GM23248 (cell line): ENCODE measurements at places on chromosomes 1 and 21.

DNA sequence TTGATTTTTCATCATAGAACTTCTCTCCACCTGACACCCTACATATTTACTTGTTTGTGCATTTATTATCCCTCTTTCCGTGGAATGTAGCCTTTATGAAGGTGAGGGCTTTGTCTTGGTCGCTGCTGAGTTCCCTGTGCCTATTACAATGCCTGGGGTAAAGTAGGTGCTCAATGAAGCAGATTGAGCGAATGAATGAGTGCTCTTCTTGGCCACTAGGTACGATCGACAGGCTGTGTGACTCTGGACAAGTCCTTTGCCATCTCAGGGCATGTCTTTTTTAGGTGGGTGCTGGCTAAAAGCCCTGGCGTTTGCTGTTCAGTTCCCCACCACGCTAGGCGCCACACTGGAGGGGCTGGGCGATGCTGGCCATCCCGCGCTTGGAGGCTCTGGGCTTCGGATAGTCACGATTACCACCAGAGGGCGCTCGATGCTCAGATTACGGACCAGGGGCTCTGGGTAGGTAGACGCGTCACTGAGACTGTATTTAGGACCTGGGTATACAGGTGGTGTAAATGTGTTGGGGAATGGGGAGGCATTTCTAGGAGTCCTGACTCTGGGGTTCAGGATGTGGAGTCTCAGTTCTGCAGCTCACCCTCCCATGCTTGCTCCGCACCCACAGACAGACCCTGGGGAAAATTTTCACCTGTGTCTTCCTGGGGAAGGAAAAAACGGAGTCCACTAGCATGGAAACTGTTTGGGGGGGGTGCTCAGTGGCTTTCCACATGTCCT, 71.0 kb upstream of the CSF3R start:
- peak; percentile 67 for DNase-seq

DNA sequence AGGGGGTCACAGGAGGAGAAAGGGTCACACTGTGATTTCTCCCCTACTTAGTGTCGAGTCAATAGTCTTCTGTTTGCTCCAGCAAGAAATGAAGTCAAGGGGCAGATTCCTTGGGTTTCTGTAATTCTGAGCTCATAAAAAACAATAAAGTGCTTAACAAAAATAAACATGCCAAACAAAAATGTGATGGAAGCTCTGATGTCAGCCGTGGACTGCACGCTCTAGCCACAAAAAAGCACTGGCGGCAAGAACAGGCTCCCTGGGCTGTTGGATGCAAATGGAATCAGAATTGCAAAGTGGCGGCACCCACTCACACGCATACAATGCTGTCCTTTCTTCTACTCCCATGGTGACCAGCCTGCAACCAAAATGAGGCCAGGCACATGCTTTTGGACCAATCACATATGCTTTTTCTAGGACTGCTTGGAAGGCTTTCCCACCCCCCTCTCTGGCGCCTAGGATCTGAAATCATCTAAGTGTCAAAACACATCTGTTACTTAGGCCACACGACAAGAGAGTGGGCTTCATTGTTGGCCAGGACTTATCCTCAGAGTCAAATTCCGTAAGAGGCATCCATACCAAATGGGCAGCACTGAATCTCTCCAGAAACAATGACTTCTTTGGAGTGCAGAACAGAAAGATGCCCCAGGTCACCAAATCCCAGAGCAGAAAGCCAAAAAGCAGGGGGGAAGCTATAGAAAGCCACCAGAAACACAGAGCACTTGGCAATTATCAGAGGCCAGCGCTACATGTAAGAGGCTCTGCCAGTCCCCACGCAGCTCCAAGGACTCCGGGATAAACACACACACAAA, 9.2 kb downstream of the C1orf198 start:
- peak; percentile 9 for DNase-seq

GRCh38 chr21:34074283-34075090, 1.1 kb downstream of the MRPS6 start:
- peak; percentile 52 for DNase-seq

GRCh38 chr1:238552271-238552670, 661.5 kb upstream of the ZP4 start:
- no peak for DNase-seq

- peak; percentile 10 for DNase-seq
Observed at GRCh38 chr1:107691540-107691939, 273.4 kb downstream of the VAV3 start.

DNA sequence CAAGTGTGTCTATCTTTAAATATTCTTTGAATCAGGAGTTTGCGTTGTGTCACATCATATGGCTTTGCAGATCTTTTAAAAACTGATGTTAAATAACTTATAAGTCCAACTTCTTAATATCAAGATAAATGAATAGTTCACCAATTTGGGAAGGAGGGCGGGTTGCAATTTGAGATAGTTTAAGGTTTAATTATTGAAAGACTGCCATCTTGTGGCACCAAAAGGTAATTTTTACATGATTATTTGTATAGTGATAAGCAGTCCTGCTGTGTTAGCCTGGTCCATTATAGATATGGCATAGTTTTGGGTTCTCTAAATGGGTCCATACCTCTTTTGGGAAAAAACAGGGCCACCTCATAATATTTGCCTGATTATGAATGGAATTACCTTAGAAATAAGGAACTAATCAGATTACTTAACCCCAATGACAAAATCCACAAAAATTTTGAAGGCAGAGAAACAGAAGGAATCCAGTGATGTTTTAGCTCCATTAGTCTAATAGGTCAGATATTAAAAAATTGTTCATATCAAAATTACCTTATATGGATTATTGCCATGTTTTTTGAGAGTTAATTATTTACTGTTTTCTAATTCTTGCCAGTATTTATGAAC, 64.3 kb downstream of the PRKAA2 start:
- peak; percentile 64 for DNase-seq

DNA sequence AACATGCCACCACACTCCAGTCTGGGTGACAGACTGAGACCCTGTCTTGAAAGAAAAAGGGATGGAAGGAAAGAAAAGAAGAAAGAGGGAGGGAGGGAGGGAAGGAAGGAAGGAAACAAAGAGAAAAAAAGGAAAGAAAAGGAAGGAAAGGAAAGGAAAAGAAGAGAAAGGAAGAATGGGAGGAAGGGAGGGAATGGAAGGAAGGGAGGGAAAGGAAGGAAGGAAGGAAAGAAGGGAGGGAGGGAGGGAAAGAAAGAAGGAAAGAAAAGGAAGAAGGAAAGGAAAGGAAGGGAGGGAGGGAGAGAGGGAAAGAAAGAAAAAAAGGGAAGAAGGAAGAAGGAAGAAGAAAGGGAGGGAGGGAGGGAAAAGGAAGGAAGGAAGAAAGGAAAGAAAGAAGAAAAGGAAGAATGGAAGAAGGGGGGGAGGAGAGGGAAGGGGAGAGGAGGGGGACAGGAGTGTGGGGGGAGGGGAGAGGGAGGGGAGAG, 5.0 kb upstream of the PPP1R15B start:
- no peak for DNase-seq

GRCh38 chr21:14454016-14455009, 71.4 kb upstream of the HSPA13 start:
- DNase-seq = no peak

GRCh38 chr1:228474507-228474906, 12.7 kb upstream of the RNF187 start:
- DNase-seq = no peak

- DNase-seq = no peak
Observed at GRCh38 chr1:46804027-46804889, 5.4 kb downstream of the CYP4B1 start.

DNA sequence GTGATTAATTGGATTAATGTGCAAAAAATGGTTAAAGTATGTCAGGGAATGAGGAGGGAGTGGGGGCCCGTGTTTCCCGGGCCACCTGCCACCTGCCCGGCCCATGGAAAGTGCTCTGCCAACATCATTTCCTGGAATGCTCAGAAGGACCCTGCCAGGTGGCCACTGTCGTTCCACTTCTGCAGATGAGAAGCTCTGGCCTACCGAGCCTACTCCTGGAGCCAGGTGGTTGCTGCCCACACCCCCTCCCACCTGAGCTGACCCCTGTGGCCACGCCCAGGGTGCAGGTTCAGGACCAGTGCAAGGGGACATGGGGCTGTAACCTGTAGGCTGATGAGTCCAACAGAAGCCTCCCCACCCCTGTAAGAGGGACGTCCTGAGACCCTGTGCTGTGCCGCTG, 99.7 kb downstream of the PRDM16 start:
- DNase-seq = no peak

DNA sequence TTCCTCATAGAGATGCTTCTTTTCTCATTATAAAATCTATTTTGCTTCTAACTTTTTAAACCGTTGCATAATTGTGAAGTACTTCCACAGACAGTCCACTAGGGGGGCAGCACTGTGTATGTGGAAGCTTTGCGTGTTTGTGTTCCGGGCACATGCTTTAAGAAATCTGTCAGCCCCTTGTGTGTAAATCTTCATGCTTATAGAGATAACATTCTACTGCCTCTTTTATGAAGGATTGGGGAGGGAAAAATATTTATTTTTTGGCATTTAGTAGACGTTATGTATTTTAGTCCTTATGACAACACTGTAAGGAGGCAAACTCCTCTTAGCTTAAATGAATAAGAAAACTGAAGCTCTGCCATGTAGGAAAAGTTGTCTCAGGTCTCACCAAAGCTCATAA, 157.3 kb upstream of the PTGFR start:
- peak; percentile 35 for DNase-seq

DNA sequence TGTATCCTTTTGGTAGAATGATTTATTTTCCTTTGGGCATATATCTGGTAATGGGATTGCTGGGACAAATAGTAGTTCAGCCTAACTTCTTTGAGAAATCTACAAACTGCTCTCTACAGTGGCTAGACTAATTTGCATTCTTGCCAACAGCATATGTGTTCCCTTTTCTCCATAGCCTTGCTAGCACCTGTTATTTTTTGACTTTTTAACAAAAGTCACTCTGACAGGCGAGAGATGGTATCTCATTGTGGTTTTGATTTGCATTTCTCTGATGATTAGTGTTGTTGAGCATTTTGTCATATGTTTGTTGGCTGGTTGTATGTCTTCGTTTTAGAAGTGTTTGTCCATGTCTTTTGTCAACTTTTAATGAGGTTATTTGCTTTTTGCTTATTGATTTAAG, 99.8 kb downstream of the UCK2 start:
- no peak for DNase-seq

- peak; percentile 46 for DNase-seq
Observed at GRCh38 chr1:77282866-77283539, 1.2 kb downstream of the AK5 start.

GRCh38 chr1:23555986-23556634, 3.2 kb downstream of the ID3 start:
- DNase-seq = peak; percentile 90

DNA sequence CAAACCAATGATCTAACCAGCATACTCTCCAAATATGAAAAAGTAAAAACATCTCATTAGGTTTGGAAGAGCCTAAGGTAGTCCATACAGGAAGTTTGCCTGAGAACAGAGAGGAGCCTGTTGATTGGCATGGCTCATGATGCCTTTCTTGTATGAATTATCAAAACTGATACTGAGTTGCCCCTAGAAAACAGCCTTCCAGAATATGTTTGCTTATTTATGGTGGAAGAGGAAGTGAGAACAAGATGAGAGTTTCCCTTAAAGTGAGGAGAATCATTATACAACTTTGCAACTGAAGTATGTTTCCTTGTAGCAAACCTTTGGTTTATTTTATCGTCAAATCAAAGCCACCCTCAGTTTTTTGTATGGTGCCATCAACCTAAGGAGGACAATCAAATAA, 23.8 kb upstream of the KIAA1614 start:
- DNase-seq = no peak
